Central memory CD4-positive, alpha-beta T cell (primary cell): ENCODE measurements at places on chromosomes 3 and 15.

- DNase-seq = no peak
Measured at GRCh38 chr15:82130248-82130647, 84.4 kb upstream of the MEX3B start.

DNA sequence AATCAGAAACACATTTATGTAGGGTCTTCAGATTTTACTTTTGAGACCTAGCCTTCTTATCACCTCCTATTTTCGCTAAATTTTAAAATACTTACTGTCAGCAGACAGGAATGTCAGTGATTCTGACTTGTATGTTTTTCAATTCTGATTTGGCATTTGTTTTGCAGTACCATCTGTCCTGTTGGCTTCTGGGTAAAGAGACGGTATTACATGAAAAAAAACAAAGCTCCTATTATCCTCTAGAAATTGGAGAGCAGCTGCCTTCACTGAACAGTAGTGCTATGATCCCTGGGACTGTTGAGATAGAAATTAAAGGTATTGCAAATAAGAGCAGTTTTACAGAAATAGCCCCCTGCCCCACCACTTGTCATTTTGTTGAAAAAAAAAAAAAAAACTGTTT is 8.4 kb downstream of the ARMC8 start:
- DNase-seq = no peak

DNA sequence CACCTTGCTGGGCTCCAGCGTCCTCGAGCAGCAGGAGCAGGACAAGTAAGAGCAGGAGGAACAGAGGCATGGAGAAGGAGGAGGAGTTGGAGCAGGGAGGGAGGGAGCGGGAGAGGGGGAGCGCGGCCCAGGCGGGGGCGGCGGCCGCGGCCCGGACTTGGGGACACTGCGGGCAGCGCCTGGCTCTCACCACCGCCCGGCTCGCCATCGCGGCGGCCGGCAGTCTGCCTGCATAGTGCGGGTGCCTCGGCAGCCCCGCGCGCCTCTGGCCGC is 440 bp downstream of the DCBLD2 start:
- peak; percentile 1 for DNase-seq

DNA sequence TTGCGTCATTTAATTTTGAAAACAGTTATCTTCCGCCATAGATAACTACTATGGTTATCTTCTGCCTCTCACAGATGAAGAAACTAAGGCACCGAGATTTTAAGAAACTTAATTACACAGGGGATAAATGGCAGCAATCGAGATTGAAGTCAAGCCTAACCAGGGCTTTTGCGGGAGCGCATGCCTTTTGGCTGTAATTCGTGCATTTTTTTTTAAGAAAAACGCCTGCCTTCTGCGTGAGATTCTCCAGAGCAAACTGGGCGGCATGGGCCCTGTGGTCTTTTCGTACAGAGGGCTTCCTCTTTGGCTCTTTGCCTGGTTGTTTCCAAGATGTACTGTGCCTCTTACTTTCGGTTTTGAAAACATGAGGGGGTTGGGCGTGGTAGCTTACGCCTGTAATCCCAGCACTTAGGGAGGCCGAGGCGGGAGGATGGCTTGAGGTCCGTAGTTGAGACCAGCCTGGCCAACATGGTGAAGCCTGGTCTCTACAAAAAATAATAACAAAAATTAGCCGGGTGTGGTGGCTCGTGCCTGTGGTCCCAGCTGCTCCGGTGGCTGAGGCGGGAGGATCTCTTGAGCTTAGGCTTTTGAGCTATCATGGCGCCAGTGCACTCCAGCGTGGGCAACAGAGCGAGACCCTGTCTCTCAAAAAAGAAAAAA is 1.2 kb downstream of the B2M start:
- peak; percentile 82 for DNase-seq

GRCh38 chr3:140170612-140171011 is 235.6 kb downstream of the CLSTN2 start:
- DNase-seq = no peak

DNA sequence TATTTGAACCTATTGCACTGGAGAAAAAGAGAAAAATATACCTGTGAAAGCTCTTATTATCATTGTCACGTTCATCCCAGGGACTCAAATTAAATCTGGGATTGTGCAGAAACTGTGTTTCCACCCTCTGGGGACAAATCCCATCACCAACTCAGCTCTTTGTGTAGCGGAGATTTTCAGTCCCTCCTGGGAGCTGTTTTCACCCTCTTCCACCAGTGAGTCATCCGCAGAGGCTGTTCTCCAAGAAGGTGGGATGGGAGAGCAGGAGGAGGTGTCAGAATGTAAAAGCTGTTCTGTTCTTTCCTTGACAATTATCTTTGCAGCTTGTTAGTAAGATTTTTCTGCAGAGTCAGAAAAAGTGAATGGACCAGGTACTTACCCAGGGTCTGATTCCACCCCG is 28.0 kb downstream of the SV2B start:
- no peak for DNase-seq

DNA sequence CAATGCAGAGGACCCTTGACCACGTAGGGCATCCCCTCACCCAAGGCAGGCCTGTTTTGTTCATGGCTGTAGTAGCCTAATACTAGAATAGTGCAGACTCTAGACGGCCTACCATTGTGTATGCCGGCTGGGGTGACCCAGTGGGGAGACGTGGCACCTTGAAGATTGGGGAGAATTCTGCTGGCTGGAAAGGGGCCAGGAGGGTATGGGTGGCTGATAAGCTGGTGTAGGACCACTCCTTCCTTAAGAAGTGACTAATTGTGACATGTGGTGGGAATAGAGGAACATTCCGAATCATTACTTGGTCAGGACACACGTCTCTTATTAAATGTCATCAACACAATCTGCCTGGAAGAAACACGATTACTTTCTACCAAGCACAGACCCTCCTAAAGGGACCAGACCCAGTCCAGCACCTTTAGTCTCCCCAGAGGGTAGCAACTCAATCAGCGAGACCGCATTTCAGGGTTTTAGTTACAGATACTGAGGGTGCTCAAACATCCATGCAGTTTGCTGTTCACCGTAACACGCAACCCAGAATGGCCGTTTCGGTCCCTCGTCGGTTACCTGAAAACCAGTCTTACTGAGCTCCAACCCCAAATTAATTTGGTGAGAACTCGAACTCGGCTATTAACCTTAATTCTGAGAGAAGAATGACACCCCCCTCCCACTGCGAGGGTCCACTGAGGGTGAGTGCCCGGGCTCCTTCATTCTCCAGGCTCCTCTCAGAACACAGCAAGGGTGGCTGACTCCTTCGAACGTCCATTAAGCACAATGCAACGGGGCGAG is 1.6 kb upstream of the KLF13 start:
- no peak for DNase-seq

DNA sequence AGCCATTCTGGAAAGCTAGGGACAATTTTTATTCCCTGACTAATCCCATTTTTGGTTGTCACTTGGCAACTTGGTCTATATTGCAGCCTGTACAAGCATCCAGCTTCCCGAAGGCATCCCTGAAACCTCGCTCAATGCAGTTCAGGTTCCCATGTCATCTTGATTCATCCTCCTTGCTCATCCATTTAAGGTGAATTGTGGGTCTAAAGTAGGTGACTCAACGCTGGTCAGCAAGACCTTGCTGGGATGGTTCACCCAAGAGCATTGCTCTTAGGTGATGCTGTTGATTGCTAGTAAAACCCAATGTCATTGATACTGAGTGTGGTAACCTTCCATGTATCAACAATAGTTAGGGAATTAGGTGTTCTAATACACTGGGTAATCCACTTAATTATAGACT is 13.1 kb upstream of the RAB8B start:
- no peak for DNase-seq

DNA sequence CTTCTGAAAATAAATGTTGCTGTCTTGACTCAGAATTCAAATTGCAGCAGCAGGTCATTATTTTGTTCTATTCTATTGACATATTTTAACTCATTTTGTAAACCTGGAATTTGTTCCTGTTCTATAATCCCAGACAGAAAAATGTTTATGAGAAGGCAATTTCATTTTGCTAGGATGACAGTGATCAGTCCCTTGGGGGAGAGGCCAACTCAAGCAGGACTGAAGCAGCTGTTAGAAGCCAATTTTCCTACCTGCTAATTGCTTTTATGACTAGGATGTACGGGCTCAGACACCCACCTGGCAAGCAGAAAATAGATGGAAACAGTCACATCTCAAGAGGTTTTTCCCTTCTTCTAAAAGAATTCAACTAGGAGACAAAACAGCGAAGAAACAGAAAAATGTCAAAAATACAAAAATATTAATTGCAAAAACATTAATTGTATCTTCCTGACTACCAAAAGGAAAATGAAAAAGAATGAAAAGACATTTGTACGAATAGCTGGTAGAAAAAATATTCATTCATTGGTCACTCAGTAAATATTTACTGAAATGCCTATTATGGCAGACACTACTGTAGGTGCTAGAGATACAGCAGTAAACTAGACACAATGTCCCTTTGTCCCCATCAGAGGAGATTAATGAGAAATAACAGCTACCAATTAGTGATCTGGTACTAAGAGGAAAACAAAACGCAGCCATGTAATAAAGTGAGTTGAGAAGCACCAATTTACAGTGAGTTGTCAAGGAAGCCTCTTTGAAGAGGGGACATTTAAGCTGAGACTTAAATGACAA is 73.5 kb downstream of the PEAK1 start:
- DNase-seq = no peak

- no peak for DNase-seq
Measured at GRCh38 chr3:143031327-143031726, 30.0 kb downstream of the U2SURP start.

DNA sequence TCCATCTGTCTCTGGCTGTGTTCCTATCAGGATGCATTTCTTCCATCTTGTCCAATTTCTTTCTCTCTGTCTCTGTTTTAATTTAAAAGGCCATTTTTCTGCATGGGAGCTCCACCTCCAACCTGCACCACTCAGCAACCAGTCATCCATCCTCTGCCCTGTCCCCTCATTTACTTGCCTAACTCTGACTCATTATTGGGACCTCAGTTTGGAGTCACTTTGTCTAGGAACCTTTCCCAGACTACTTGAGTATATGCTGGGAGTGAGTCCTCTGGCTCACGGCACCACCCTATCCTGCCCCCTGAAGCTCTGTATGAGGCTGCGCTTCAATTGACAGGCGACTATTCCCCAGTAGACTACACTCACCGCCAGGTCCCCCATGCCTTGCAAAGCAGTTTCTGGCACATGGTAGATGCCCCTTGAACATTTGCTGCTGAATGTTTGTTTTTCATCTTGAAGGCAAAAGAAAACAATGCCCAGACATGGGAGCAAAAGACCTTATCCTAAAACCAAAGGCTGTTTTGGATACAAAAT is 513.3 kb upstream of the CFAP20DC start:
- DNase-seq = no peak
